ENCODE measurements at places on chromosomes 1 and 21. TPM values are rescaled to one million over a fixed set of nuclear protein-coding genes. Genes with fewer than 3 reads are reported as not detected.

DNA sequence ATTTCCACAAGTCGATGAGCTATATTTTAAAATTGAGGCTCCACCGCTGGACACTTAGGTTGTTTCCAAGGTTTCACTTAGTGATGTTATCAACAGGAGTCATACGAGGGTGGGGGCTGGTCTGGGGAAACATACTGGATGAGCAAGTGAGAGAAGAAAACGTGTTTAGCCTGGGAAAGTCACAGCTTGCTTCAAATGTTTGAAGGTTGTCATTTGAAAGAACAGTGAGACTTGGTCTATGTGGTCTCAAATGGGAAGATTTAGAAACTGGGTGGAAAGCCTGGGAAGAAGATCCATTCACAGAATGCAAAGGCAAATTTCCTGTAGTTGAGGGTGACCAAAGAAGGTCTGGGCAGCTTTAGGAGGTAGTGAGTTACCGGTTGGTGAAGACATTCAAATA, 9.9 kb upstream of the DYRK1A start:
- no peak for DNase-seq

DNA sequence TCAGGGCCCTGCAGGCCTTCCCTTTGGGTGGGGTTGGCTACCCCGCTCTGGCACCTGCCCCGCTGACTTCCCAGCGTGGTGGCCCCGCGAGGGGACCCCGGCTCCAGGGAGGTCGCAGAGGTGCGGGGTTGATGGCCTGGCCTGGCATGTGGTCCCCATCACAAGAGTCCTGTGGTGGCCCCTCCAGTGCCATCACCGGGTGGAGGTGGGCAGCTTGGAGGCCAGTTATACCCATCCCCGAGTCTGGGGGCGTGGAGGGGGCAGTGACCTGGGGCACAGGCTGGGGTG, 26.8 kb downstream of the PRMT2 start:
- no peak for DNase-seq

- DNase-seq: no peak
Measured at GRCh38 chr1:17195731-17196130, 9.2 kb upstream of the PADI1 start.

Gene C1orf116
- not detected for total RNA-seq
